ENCODE measurements at places on chromosomes 1 and 21.

- DNase-seq: no peak
Measured at GRCh38 chr1:60274422-60275290, 201.1 kb upstream of the C1orf87 start.

- DNase-seq: no peak
Measured at GRCh38 chr1:235584973-235585372, 64.6 kb downstream of the GNG4 start.

- DNase-seq: no peak
Measured at GRCh38 chr1:80755944-80756343, 1044.8 kb upstream of the ADGRL2 start.

DNA sequence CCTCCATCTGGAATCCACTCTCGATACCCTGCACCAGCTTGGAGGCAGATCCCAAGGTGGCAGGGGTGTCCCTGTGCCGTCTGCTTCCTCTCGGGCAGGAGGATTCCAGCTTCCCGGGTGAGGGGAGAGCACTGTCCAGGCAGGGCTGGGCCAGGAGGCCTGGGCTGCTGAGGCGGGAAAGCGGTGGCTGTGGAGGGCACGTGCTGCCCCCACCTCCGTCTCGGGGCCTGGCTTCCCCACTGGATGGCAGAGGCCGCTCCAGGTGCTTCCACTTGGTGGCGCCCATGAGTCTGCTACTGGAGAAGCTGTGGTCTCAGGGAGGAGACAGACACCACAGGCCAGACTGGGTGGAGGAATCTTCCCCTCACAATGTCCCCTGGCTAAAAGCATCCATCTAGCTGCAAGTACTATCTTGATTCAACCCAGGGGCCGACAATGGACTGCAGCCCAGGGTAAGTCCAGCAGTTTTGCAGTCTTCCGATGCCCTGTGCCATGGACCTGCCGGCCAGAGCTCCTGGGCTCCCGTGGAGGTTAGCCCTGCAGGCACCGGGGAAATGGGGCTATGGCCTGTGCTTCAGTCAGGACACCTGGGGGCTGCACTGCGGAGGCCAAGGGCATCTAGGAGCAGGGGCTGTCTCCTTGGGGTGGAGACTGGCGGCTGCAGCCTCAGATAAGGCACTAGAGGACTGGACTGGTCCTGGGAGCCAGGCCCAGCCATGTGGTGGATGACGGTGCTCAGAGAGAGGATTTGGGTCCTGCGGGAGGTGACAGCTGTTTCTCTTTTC lies 41.3 kb upstream of the EIF4G3 start:
- no peak for DNase-seq

- no peak for DNase-seq
Measured at GRCh38 chr1:89530444-89531089, 5.9 kb downstream of the LRRC8B start.

GRCh38 chr1:57927003-57927402 lies 503.1 kb upstream of the DAB1 start:
- DNase-seq: no peak

- DNase-seq: no peak
Measured at GRCh38 chr1:43719063-43719462, 11.7 kb downstream of the ST3GAL3 start.

DNA sequence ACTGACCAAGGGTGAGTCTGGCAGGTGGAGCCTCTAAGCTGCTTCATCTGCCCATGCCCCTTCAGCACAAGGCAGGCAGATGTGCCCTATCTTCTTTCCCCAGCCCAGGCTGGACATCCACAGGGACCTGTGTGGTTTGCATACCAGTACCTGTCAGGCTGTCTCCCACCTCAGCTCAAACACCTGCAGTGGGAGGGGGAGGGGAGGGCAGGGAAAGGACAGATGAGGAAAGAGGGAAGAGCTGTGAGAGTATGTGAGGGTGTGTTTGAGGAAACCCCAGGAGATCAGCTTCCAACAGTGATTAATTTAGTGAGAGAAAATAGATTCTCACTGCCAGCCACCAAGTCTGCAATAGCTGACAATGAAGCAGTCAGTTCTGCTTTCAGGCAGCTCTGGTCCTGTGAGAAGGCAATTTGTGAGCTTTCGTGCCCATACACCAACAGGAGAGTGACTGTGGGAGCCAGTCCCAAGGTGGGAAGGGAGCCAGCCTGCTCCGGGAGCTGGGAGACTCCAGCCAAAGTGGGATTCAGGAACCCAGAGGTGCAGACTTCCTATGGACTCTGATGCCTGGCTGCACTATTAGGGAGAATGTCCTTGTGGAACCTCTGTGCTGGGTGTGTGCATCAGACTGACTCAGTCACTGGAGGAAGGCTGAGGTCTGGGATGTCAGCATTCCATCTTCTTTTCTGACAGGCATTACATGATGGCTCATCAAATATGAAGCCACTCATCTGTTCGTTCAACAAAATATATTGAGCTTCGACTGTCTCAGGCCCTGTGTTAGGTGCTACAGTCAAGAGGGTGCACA lies 59.7 kb downstream of the TNR start:
- DNase-seq: no peak

- no peak for DNase-seq
Measured at GRCh38 chr1:244097523-244098405, 46.7 kb downstream of the ZBTB18 start.

DNA sequence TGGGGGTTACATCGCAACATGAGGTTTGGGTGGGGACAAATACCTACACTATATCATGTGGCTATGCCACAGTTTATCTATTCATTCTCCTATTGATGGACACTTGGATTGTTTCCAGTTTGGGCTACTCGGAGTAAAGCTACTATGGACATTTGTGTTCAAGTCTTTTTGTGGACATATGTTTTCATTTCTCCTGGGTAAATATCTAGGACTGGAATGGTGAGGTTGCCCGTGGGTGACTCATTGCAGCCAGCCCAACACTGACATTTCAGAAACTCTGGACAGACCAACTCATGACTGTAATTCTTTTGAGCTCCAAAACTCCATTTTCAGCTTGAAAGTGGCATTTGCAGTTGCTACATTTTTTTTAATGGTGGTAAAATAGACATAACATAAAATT lies 82.7 kb downstream of the KAZN start:
- no peak for DNase-seq

DNA sequence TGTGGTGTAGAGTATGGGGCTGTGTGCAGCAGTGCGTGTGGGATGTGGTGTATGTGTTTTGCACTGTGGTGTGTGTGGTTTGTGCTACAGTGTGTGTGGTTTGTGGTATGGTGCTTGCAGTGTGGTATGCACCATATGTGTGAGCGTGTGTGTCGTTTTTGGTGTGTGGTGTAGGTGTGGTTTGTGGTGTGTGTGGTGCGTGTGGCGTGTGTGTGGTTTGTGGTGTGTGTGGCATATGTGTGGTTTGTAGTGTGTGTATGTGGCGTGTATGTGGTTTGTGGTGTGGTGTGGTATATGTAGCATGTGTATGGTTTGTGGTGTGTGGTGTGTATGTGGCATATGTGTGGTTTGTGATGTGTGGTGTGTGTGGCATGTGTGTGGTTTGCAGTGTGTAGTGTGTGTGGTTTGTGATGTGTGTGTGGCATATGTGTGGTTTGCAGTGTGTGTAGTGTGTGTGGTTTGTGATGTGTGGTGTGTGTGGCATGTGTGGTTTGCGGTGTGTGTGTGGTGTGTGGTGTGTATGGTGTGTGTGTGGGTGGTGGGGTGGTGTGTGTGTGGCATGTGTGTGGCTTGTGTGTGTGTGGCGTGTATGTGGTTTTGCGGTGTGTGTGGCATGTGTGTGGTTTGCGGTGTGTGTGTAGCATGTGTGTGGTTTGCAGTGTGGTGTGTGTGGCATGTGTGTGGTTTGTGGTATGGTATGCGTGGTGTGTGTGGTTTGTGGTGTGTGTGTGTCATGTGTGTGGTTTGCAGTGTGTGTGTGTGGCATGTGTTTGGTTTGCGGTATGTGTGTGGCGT lies 53.5 kb upstream of the TRAPPC10 start:
- DNase-seq: no peak

DNA sequence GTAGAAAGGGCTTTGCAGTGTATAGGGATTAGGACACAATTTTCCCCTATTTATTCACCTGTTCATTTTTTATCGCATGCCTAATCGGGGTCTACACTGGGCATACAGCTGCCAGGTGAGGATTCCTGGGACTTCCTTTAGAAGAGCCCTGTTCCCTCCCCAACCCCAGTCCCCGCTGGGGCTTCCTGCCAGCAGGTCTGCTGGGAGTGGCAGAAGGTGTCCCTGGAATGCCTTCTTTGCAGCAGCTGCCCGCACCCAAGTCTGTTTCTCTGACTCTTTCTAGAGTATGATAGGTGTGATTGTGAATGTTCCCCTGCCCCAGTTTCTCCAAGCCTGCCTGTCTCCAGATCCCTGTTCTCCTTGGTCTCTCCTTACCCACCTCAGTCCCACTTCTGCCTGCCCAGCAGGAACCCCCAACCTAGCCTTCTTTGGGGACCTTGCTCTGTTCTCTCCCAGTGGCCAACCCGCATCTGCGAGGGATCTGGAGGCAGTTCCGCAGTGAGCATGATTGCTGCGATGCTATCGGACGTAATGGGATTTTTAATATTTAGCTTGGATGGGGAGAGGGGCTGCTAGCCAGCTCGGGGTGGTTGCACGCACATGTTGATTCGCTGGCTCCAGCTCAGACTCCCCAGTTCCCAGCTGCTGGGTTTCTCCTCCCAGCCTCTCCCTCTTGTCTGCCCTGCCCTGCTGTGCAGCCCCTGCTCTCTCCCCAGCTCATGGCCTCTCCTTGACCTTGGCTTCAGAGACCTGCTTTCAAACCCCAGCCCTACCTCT lies 79.8 kb downstream of the EPHB2 start:
- DNase-seq: no peak

GRCh38 chr1:3060601-3061551 lies 8.1 kb upstream of the PRDM16 start:
- DNase-seq: no peak

- DNase-seq: no peak
Measured at GRCh38 chr1:80427881-80428280, 1372.9 kb upstream of the ADGRL2 start.

DNA sequence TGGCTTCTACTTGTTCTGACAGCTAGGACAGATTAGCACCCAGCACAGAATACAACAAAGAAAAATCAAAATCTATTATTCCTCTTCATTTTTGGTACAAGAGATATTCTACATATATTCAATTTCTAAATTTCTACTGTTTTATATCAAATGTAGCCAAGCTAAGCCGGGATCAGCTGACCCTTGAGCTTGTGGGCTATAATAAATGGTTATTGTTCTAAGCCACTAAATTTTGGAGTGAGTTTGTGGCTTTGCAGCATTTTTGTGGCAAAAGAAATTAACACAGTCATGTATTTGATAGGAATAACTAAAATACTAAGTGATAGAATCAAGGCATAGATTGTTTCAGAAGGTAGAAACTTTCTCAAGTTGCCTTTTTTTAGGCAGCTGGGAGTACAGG lies 50.7 kb downstream of the APP start:
- no peak for DNase-seq

DNA sequence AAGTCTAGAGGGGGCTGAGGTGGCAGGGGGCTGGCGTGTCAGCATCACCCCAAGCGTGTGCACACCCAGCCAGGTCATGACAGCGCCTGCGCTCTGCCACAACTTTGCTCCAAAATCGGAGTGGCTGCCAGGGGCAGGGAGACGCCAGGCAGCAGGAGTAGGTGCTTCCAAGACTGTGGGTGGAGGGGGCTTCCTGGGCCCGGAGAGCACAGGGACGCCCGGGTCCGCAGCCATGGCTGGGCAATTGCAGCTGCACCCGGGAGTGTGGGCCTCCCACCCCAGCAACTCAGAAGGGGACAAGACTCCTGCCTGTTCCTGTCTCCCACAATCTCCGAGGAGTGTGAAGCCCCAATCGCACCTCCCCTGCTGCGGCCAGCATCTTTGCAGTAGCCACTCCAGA lies 53.1 kb upstream of the CYYR1 start:
- no peak for DNase-seq

GRCh38 chr21:46624050-46624449 lies 11.4 kb upstream of the PRMT2 start:
- DNase-seq: no peak

DNA sequence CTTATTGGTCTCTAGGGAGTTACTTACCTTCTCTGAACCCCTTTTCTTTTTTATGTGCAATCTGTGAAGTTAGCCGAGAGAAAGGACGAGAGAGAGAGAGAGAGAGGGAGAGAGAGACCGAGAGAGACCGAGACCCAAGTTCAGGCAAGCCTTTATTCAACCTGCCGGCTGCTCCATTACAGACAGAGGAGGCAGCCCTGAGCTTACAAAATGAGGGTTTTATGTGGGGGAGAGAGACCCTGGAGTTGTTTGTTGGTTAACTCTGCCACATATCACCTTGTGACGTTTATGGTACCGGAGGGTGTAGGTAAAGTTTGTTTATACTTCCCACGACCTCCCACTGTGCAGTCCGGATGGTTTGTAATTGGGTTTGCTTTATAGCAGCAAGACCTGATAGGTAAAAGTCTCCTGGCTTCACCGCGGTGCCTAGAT lies 1.5 kb upstream of the MCOLN3 start:
- DNase-seq: no peak

- no peak for DNase-seq
Measured at GRCh38 chr1:243414152-243414494, 158.3 kb downstream of the SDCCAG8 start.

DNA sequence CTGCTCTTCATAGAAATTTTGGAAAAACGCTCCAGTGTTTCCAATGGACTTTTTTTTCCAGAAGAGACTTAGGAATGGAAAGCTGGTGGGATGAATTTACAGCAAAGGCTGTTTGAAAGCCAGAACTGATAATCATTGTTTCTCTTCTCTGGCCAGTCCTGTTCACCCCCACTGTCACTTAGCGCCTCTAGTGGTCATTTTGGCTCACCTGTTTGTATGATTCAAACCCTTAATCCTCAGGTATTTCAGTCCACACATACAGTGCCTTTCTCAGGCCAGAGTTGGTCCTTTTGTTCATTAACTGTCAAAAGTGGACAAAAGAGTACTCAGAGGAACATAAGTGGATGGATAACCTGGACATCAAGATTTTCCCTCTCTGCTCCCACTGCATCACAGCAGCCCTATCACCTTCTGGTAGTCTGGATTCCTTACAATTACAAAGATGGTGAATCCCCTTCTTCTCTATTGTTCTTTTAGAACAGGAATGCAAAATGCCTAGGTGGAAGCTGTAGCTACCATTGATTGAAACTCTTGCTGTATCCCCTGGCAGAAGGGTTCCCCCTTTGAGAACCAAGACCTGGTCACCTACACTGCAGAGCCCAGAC lies 177.6 kb upstream of the OLFM3 start:
- DNase-seq: no peak

DNA sequence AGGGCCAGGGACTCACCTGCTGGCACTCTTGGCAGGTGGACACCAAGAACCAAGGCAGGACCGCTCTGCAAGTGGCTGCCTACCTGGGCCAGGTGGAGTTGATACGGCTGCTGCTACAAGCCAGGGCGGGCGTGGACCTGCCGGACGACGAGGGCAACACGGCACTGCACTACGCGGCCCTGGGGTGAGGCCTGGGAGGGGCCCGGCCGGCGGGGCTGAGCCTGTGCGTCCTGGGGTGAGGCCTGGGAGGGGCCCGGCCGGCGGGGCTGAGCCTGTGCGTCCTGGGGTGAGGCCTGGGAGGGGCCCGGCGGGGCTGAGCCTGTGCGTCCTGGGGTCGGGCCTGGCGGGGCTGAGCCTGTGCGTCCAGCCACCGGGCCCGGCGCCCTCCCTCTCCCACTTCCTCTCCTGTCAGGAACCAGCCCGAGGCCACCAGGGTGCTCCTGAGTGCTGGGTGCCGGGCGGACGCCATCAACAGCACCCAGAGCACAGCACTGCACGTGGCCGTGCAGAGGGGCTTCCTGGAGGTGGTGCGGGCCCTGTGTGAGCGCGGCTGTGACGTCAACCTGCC lies 4.6 kb upstream of the MMP23B start:
- no peak for DNase-seq

- DNase-seq: no peak
Measured at GRCh38 chr1:51541313-51542050, 22.4 kb upstream of the EPS15 start.

- DNase-seq: no peak
Measured at GRCh38 chr1:51697166-51697565, 80.3 kb downstream of the OSBPL9 start.

GRCh38 chr1:185400052-185400451 lies 83.0 kb upstream of the IVNS1ABP start:
- DNase-seq: no peak
